ENCODE measurements at places on chromosomes 6 and 20.
A peak's percentile ranks its signal among the peaks of the same experiment; 100 is the strongest.

DNA sequence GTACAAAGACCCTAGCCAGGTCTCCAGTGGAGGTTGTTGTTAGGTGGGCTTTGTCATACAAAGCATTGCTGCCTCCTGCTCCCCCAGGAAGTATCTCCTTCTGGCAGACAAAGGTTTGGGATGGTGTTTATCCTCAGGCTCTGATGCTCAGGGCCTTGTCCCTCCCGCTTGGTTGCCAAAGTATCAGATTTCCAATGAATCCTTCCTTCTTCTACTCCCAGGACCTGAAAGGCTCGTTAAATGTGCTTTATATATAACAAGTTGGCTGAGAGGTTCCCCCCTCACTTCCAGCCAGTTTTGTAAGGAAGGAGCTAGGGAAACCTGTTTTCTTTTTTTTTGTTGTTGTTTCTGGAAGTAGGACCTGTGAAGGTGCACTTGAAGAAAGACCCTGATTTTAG, 14.4 kb downstream of the PTK7 start:
- peak; percentile 72 for DNase-seq

- DNase-seq: no peak
These were observed 326.3 kb downstream of the UBE3D start for GRCh38 chr6:82739303-82739702.

DNA sequence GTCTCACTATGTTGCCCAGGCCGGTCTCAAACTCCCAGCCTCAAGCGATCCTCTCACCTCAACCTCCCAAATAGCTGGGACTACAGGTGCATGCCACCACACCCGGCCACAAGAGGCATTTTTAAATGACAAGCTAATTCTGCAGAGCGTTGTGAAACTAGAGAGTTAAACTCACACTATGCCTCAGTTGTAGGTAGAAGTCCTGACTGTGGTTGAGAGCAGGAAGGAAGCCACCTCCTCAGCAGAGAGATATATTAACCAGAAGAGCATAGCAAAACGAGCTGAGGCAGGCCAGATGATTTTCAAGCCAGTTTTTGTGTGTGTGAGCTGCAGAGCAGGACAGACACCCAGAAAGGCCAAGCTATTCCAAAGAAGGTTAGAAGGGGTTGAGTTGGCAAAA, 150.3 kb downstream of the MBOAT1 start:
- no peak for DNase-seq

- DNase-seq: no peak
These were observed 107.3 kb upstream of the OLIG3 start for GRCh38 chr6:137601471-137601870.

DNA sequence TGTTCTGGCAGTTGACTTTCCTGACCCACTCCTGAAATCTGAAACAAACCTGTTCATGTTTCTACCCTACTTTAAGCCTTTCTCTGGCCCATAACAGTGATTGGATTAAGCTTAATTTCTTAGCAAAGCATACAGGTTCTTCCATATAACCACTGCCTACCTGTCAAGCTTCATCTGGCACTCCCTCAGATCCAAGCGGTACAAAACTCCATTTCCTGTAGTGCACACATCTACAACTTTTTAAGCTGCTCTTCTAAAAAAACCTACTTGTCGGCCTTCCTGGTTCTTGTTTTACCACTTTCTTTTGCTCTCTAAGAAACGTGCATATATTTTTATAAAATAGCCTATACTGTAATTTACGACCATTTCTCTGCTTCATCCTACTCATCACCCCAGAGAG, 916 bp upstream of the PPP1R11 start:
- DNase-seq: no peak

DNA sequence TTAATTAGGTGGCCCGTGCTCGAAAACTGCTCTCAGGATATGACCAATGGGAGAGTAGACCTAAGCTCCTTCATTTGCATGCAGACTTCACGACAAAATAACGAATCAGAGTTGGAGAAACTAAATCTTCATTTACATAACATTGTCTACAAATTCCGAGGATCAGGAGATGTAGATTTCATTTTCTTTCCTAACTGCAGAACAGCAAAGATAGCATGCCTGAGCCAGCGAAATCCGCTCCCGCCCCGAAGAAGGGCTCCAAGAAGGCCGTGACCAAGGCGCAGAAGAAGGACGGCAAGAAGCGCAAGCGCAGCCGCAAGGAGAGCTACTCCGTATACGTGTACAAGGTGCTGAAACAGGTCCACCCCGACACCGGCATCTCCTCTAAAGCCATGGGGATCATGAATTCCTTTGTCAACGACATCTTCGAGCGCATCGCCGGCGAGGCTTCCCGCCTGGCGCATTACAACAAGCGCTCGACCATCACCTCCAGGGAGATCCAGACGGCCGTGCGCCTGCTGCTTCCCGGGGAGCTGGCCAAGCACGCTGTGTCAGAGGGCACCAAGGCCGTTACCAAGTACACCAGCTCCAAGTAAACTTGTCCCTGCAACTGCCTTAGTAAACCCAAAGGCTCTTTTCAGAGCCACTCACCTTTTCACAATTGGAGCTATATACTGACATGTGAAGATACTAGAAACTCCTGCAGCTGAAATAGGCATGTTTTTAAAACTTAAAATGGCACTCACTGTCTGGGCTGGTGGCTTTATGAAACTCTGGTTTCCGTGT, 96.5 kb downstream of the HFE start:
- DNase-seq: peak; percentile 94

- DNase-seq: no peak
These were observed 11.4 kb upstream of the RAMACL start for GRCh38 chr6:166597711-166598440.

GRCh38 chr6:431986-432385, 40.4 kb downstream of the IRF4 start:
- no peak for DNase-seq

GRCh38 chr6:52013035-52013434, 74.4 kb downstream of the PKHD1 start:
- DNase-seq: peak; percentile 5

DNA sequence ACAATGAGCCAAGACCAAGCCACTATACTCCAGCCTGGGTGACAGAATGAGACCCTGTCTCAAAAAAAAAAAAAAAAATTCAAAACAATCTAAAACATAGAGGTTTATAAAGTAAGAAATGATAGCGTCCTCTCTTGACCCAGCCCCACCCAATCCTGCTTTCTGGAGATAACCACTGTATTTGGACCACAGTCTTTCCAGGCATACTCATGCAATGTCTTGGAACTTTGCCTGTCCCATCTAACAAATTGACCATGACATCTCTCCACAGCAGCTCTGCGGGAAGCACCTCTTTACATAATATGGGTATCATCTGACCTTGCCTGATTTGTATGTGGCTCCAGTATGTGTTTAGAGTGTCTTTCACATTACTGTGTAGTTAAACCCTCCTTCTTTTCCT, 9.1 kb upstream of the SHLD1 start:
- DNase-seq: peak; percentile 72

GRCh38 chr6:167676000-167676665, 150.6 kb upstream of the AFDN start:
- DNase-seq: no peak

DNA sequence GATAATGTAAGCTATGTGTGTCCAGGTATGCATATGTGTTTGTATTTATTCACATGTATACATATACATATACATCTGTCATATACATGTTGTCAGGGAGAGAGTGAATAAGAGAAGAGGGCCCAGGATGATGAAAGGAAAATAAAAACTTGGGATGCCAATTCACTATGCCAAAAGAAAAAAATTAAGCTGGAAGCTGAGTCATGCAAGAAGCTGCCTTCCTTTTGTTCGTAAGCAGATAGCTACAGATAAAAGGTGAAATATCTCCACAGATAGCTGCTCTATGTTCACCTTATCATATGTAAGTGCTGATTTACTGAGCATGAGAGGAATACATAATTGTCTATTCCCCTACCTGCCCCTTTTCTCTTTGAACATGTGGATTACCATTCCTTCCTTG, 579.9 kb downstream of the EPM2A start:
- peak; percentile 21 for DNase-seq

GRCh38 chr6:71123051-71123450, 165.6 kb upstream of the OGFRL1 start:
- peak; percentile 33 for DNase-seq

- DNase-seq: peak; percentile 44
These were observed 164.6 kb upstream of the FAM83B start for GRCh38 chr6:54681987-54682386.

GRCh38 chr20:32357375-32357868, 709 bp upstream of the ASXL1 start:
- peak; percentile 64 for DNase-seq

- DNase-seq: no peak
These were observed 17.7 kb upstream of the PHACTR3 start for GRCh38 chr20:59586613-59587012.

- DNase-seq: peak; percentile 79
These were observed 97.4 kb downstream of the FILIP1 start for GRCh38 chr6:75396005-75396800.

GRCh38 chr6:162177746-162178145, 549.8 kb downstream of the PRKN start:
- no peak for DNase-seq

GRCh38 chr6:22647719-22648118, 78.4 kb downstream of the HDGFL1 start:
- no peak for DNase-seq

DNA sequence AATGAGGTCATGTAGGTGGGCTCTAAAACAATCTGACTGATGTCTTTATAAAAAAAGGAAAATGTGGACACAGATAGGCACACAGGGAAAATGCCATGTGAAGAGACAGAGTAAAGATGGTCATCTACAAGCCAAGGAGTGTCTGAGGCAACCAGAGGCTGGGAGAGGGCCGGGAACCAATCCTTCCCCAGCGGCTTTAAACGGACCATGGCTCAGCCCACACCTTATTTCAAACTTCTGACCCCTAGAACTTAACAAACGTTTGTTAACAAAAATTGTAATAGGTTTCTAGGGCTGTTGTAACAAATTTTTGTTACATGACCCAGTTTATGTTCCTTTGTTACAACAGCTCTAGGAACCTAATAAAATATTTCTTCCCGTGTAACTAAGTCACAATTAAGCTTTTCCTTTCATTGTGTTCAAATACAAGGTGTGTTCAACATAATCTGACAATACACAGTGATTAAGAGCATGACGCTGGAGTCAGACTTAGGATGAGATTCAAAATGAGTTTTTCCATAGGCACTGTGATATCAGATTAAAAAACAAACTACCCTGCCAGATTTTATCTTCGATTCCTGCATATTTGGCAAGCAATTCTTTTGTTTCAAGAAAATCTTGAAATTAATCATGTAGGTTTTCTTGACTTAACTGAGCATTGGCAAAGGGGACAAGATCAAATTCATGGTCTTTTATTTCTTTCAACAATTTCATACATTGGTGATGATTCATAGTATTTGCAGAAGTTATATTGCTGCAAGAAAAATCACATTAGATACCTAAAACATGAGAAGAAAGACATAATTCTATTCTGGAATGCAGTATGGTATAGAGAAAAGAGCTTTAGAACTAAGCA, 169.5 kb upstream of the RIPOR2 start:
- DNase-seq: no peak

DNA sequence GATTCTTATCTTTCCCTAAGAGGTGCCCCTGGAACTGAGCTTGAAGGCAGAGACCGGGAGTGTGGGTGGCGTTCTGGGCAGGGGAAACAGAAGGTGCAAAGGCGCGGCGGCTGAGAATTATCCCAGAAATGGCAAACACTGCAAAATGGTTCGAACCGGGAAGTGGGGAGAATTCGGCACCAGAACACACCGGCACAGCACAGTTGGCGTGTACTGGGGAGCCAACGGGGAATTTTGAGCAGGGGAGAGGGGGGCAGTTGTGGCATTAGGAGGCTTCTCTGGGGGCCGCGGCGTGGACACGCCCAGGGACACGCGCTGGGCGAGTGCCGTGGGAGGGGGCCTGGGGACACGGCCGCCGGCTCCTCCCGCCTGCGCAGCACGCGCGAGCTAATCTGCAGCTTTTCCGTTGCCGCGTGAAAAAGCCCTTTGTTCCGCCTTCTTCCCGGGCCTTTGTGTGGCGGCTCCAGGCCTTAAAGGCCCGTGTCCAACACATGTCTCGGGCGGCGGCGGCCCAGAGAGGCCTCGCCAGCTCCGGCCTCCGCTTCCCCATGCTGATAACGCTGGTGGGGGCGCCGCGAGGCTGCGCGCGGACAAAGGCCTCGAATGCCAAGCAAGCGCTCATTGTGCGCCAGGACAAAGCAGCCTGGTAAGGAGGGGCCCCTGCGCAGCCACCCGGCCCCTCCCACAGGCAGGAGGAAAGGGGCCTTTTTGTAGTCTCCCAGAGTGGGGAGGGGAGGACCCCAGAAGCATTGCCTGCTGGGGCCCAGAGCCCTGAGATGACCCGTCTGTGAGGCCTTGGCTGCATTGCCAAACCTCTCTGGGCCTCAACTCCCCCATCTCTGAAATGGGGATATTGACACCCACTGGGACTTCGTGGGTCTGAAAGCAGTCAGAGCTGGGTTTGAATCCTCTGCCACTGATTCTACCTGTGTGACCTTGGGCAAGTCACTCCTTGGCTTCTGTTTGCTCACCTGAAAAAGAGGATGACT, 82.8 kb downstream of the CD40 start:
- DNase-seq: no peak

DNA sequence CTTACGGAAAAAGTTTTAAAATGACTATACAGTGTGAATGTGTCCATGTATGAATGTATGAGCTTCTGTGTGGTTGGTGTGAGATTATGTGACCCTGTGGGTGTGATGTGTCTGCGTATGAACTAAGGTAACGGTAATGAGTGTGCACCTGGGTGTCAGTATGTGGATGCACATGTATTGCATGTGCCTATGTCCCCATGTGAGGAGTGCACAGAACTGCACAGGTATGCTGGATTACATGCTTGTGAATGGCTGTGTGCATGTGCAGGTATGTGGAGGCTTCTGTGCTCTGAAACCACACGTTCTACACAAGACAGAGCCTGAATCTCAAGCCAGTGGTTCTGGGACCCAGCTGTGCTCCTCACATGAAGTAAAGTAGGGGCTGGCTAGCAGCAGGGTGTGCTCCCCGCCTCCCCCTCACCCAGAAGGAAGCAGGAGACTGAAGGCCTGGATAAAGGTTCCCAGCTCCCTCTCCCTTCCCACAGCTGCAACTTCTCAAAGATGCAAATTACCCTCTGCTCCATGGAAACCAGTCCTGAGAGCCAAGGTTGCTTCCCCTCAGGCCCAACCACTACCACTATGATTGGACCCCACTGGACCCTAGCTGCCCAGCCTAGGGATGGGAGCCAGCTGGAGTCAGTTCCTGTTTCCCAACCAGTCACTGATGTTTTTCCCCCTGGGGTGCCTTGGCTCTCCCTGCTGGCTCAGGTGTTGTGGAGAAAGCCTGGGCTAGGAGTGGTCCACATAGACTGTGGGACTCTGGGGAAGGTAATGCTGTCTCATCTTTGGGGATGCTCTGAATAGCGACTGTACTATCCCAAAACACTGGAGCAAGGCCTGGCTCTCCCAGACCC, 24.8 kb upstream of the SPDEF start:
- no peak for DNase-seq

GRCh38 chr6:4091941-4092340, 13.0 kb upstream of the FAM217A start:
- DNase-seq: no peak

All from EH (cell line).